ENCODE measurements at places on chromosomes 12 and 14.

DNA sequence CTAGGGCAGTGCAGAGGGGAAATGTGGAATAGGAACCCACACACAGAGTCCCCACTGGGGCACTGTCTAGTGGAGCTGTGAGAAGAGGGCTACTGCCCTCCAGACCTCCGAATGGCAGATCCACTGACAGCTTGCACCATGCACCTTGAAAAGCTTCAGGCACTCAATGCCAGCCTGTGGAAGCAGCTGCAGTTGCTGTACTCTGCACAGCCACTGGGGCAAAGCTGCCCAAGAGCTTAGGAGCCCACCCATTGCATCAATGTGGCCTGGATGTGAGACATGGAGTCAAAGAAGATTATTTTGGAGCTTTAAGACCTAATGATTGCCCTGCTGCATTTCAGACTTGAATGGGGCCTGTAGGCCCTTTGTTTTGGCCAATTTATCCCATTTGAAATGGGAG, 21.7 kb upstream of the CCDC88C start:
- no peak for DNase-seq

- DNase-seq = no peak
These were observed 85.5 kb downstream of the ACTN1 start for GRCh38 chr14:68893566-68893965.

DNA sequence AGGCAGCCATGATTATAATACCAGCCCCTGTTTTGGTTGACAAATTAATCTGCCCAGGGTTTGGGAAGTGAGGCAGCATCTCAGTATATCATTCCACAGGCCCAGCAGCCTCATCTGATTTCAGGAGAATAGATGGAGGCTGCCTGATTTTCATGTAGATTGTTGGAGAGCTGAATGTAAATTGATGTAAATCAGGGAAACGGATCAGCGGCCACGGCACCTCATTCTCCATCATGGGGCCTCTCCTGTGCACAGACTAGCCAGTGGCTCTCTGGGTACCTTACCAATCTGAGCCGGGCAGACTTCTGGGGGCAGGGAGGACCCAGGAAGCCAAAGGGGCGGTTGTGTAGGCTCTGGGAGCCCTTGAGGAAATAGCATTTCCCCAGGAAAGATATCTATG, 63.7 kb upstream of the GSC start:
- DNase-seq = no peak

DNA sequence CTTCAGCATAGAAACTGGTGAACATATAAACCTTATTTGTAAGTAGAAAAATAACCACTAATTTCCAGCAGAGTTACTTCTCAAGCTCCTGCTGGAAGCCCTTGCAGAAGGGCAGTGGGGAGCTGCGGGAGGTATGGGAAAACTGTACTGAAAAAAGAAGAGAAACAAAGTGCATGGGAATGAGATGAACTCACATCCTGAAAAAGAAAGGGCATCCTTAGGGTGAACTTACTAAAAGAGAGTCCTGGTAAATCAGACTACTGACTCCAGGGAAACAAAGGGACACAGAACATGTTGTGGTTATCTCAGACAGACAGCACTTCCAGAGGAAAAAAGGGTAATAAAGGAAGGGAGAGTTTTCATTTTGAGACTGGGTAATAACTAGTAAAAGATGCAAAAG, 515.1 kb downstream of the RPL10L start:
- no peak for DNase-seq

- DNase-seq = no peak
These were observed 25.6 kb downstream of the PTPRQ start for GRCh38 chr12:80469681-80470080.

DNA sequence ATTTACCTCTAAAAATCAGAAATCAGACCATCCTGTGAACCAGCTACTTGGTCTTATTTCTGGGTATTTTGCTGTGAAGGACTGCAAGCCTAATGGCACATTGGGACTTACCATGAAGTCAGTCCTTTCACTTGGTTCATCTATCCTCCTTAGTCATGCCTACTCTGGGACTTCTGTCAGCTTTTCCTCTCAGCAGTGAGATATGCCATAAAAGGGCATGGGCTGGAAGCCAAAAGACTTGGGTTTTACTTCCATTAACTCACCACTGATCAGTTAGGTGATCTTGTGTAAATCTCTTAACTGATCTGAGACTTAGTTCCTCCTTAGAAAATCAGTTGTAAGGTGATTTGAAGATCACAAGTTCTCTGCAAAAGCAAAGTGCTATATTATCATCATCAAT, 116.5 kb downstream of the PAH start:
- no peak for DNase-seq

- DNase-seq = no peak
These were observed 3.8 kb downstream of the ERP29 start for GRCh38 chr12:112017041-112017440.

DNA sequence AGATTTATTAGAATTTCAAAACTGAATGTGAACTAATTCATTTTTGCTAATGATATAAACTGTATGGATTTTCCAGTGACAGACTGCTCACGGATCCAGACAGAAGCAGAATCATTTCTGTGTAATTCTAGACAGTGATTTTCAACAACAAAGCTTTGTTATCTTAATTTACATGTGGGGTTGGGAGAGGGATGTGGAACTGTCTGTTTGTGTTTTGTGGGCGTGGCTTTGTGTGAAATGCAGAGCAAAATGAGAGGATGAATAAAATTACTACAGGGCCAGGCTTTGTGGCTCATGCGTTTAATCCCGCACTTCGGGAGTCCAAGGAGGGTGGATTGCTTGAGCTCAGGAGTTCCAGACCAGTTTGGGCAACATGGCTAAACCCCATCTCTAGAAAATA, 834.7 kb downstream of the GALC start:
- no peak for DNase-seq

DNA sequence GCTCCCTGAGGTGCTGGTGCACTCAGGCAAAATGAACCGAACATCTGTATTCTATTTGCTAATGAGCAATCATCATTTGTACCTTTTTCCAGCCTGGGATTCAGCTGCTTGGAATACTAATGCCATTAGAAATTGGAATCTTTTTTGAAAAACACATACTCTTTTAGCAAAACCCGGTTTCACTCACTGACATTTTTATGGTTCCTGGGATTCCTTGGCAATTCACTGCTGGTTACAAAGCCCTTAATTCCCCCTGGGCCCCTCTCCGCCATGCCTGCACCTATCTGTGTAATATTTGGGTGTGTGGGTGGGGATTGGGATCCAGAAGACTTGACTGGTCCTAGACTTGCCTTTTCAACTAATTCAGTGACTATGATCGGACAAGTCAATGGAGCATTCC, 199.1 kb downstream of the FOXN3 start:
- DNase-seq = no peak

DNA sequence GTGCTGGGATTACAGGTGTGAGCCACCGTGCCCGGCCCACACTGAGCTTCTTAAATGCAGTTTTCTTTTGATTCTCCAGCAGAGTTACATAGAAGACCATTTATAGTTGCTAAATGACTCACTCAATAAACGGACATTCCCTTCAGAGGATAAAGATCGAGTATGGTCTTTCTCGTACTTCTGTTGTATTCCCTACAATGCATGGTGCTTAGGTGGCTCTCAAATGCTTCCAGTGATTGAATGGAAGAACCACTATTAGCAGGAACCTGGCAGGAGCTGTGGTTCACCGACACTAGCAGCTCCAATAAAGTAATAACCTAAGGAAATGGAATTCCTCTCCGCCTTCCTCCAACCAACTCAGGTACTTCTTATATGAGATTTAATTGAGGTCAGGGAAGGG, 3.9 kb upstream of the GPRC5A start:
- DNase-seq = no peak

GRCh38 chr12:119645535-119646059, 22.3 kb upstream of the PRKAB1 start:
- no peak for DNase-seq

GRCh38 chr12:2234646-2235350, 182.0 kb downstream of the CACNA1C start:
- DNase-seq = no peak

DNA sequence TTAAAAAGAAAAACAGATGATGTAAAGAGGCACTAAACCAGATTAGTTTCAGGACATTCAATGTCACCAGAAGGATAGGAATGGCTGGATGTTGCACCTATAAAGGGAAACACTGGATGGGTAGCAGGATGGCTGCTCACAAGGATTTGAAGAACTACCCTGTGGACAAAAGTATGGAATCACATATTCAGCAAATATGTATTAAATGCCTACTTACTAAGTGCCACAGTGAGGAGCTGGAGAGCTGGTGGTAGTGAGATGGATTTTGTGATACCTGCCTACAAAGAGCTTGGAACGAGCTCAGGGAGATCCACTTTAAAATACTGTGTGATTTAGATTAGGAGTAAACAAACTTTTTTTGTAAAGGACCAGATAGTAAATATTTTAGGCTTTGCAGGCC, 316.2 kb downstream of the PAWR start:
- DNase-seq = no peak

GRCh38 chr12:43273467-43273866, 278.5 kb downstream of the ADAMTS20 start:
- DNase-seq = no peak

DNA sequence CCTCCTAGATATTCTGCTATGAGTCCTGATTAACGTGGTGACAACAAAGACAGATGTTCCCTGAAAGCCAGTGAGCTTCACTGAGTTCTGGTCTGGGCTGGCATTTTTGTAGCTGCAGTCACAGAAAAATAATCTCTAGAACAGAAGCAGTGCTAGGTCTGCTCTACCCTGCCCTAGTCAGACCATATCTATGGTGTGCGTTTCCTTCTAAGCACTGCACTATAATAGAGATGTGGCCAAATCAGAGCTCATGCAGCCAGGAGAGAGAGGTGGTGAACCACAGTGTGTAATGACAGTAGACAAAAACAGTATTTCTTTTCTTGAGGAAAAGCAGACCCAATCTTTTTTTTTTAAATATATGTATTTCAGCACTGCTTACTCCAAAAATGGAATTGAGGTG, 76.3 kb downstream of the CMAS start:
- no peak for DNase-seq

GRCh38 chr12:102410511-102410910, 69.9 kb downstream of the IGF1 start:
- DNase-seq = no peak

- DNase-seq = no peak
These were observed at the start of gene PTPN6 for GRCh38 chr12:6950811-6951540. Gene PTPN6 (plus strand): TSS chr12:6951356. CDS start chr12:6951513, 157 bp downstream.

DNA sequence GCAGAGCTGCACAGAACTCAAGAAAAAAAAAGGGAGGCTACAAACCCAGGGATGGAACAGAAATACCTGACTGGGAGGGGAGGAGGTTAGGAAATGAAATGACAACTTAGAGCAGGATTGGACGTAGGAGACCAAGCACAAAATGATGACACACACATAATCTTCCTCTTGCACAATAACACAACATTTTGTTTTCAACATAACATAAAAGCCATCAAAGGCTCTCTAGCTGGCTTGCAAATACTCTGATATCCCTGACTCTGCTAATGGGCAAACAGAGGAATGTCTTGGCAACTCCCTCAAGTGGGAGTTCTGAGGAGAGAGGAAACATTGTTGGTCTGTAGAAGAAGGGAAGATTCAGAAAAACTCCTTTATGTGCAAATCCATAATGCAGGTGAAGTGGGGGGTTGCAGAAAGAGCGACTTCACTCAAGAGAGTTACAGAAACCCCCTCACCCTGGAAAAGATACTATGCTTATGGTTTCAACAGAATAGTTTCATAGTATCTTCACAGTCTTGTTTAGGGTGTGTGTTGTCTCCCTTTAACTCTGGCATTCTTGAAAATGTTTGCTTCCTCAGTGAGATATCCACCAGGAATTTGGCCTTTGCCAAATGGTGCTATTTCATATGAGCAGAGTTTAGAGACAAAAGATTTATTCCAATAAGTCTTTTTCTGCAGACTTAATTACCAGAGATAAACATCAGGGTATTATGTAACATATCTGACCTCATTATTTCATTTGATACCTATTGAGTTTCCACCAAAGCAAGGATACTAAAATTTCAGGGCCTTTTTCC, 43.8 kb upstream of the LTBP2 start:
- no peak for DNase-seq

- DNase-seq = no peak
These were observed 28.2 kb downstream of the EEA1 start for GRCh38 chr12:92900941-92901340.

DNA sequence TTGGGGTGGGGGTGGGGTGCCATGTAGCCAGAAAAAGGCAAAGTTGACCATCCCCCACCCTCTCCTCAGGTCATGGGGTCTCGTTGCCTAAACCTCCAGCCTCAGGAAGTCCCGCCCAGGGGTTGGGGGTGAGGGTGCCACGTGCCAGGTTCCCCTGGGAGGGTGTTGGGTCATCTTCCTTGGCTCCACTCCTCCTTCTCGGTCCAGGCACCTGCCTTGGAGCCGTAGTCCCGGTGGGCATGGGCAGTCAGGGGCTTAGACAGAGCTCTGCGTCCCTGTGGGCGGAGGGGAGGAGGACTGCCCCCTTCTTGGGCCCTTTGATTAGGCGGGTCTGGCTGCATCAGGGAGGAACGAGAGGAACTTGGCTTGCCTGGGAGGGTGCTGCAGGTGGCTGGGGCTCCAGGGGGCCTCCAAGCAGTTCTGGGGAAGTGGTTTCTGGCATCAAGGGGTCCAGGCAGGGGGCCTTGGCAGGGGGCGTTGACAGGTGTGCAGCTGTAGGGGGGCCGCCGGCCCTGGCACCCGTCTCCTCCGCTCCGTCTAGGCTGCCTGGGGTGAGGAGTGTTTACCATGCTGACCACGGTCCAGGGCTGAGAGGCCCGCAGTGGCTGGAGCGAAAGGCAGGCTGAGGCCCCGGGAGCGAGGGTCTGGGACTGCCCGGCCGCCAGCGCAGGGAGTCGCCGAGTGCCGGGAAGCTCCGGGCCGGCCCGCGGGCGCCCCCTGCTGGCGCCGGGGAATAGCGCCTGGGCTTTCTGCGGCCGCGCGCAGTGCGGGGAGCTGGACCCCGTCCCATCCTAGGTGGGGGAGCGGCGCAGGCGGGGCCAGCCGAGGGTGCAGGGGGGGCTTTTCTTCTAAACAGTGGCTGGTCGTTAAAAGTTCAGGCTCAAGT, 7.9 kb downstream of the SETD1B start:
- no peak for DNase-seq

- no peak for DNase-seq
These were observed 403.3 kb upstream of the ATP2B1 start for GRCh38 chr12:90111791-90112580.

- no peak for DNase-seq
These were observed 25.9 kb upstream of the CAND1 start for GRCh38 chr12:67243260-67243659.

- DNase-seq = no peak
These were observed 102.6 kb upstream of the RFX4 start for GRCh38 chr12:106480251-106480650.

DNA sequence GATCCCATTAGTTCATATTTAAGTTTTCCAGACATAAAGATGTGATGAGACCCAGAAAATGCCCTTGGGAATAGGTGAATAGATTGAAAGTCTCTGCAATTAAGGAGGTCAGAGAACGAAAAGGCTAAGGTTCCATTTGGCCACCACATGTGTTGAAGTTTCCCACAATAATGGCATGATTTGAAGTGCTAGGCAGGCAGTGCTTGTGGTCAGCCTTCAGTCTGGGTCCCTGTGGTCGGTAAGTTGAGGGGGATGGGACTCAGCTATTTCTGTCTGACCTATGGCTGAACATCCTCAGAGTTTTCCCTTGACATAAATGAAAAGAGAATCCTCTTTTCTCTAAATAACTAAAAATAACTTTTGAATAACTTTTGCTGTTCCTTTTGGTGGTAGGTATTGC, 92.4 kb downstream of the PELI2 start:
- no peak for DNase-seq
